ENCODE measurements at places on chromosomes 13 and 19.

- no peak for DNase-seq
These were observed 424.1 kb upstream of the DACH1 start for GRCh38 chr13:72290962-72291681.

- no peak for DNase-seq
These were observed 527.5 kb upstream of the NBEA start for GRCh38 chr13:34414616-34415015.

DNA sequence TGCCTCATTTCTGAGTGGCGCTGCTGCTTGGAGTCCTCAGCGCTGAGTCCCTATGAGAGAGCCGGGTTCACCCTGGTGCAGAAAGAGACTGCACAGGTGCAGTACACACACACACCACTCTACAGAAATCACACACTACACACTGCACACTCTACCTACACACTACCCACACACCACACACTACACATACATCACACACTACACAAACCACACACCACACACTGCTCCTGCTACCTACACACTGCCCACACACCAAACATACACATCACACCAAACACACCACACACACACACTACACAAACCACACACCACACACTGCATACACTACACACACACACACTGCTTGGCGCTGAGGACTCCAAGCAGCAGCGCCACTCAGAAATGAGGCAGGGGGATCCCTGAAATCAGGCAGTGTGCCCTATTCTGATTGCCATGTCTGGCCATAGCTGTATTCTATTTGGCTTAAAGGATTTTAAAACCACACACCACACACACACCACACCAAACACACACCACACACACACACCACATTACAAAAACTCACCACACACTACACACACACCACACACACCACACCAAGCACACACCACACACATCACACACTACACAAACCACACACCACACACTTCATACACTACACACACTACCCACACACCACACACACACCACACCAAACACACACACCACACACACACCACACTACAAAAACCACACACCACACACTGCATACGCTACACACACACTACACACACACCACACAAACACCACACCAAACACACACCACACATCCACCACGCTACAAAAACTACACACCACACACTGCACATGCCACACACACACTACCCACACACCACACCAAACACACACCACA lies 4.9 kb downstream of the MAG start:
- no peak for DNase-seq

DNA sequence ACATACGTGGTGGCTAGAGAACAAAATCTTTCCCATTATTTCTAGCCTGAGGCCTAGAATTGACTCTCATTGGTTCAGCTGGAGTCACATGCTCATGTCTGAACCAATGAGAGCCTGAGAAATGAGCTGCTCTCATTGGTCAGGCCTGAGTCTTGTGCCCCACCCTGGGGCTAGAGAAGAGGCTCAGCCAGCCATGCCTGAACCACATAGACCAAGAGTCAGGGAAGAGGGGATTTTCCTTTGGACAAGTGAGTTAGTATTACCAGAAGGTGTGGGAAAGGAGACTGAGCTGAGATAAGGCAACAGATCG lies 6.9 kb downstream of the FXYD5 start:
- DNase-seq = no peak

GRCh38 chr13:100235311-100235901 lies 146.5 kb downstream of the PCCA start:
- peak; percentile 26 for DNase-seq

DNA sequence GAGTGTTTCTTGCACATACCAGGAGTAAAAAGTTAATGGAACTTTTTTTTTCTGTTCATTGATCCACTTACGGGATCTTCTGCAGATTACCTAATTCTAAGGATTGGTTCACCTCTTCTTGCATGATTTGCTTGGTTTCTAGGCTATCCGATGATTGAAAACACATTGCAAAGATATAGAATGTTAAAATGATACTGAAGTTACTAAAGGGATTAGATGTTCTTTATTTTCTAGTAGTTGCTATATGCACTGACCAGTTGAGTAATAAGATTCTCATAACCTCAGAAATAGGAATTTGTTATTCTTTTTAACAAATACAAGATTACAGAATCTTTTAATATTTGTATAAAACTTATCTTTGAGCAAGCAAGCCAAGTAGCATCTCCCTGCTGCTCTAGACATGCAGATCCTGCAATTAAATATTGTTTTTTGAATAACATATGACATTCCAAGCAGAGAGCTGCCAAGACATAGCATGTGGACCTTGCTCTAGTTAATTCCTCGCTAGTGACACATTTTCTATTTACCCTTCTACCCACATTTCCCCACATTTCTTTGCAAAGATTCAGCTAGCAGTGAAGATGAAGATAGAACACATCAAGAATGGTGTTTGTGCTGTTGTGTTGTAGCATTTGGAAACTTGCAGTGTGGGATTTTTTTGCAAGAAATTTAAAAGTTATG lies 51.7 kb upstream of the RNF113B start:
- DNase-seq = no peak

DNA sequence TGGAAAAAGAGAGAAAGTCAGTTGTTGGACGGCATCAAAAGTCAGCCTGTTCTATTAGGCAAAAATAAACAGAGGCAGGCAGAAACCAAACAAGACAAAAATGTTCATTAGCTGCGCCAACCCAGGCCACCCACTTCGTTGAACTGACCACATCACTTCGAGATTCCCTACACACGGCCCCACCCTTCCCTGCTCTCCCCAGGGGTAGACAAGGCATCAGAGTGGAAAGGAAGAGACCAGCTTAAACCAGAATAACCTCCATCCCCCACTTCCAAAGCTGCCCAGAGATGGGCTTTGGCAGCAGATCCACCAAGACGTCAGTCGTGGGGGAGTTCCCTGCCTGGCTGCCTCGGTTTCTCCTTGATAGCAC lies 204.6 kb upstream of the TSHZ3 start:
- DNase-seq = no peak

GRCh38 chr13:23592596-23592995 lies 22.4 kb downstream of the TNFRSF19 start:
- DNase-seq = no peak

GRCh38 chr19:13615890-13616289 lies 109.6 kb upstream of the CACNA1A start:
- DNase-seq = no peak

- no peak for DNase-seq
These were observed 2.9 kb downstream of the SOX1 start for GRCh38 chr13:112069845-112070251.

- no peak for DNase-seq
These were observed 4.3 kb upstream of the C19orf25 start for GRCh38 chr19:1483131-1483978.

DNA sequence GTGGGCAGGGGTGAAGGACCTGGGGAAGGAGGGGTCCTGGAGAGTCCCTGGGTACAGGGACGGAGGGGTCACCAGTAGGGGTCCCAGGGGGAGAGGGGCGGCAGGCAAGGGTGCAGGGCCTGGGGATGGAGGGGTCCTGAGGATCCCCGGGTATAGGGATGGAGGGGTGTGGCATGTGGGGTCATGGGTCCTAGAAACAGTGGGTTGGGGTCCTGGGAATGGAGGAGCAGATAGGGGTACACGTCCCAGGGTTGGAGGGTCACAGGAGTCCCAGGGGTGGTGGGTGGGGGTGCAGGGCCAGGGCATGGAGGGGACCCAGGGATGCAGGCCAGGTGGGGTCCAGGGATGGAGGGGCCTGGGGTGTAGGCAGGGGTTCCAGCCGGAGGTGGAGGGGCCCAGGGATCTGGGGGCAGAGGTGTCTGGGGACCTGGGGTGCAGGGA lies 1.4 kb downstream of the BTBD2 start:
- DNase-seq = no peak

GRCh38 chr19:30226464-30227011 lies 145.6 kb upstream of the ZNF536 start:
- no peak for DNase-seq

GRCh38 chr19:43784981-43785808 lies 4.4 kb upstream of the KCNN4 start:
- DNase-seq = no peak

- no peak for DNase-seq
These were observed 572.5 kb upstream of the SLC10A2 start for GRCh38 chr13:103638706-103639105.

DNA sequence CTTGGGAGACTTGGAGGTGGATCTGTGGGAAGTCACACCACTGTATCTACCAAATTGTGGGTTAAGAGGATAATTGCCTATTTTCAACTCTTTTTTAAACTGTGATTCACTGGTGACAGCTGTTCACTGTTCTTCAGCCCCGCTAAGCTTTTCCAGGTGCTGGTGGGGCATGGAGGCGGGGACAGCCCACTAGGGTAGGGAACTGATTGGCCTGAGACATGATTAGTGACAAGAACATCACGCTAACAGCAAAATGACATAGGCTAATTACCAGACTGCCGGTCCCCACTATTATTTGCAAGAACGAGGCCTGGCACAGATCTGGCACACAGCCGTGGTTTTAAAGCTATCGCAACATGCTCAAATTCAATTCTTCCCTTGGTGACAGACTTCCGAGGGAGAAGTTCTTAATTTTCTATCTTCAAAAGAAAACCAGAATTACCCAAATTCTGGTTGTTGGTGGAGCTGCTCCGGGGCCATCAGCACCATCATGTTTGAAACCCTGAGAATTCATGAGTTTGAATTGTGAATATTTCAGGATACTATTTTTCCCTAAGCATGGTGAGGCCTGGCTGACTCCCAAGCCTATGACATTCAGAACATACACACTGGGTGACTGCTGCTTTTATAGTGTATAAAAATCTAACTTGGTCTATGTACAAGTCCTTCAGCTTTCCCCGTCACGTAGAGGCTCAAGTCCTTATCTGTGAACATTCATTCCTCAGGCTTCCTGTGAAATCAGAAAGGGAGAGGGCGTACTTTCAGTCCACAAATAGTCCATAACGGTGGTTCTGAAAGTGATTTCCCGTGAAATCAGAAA lies 17.9 kb downstream of the DOCK9 start:
- no peak for DNase-seq

GRCh38 chr13:75915066-75915465 lies 278.9 kb downstream of the LMO7 start:
- no peak for DNase-seq

DNA sequence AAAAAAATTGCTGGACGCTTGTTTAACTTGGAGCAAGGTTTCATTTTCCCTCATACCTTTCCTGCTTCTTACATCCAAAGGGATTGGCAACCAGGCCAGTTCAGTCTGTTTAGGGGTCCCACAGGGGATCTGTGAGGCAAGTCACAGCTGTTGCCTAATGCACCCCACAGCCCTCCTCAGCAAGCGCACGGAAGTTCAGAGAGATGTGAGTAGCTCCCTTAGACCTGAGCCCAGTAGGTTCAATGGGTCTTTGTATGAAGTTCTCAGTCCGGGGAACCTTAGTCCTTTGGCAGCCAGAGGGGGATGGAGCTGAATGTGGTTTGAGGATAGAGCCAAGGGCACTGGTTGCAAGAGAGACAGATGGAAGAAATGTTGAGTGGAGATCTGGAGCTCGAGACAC lies 13.0 kb downstream of the SAMD4B start:
- no peak for DNase-seq

- DNase-seq = no peak
These were observed 6.4 kb downstream of the LYL1 start for GRCh38 chr19:13095934-13096927.

GRCh38 chr19:5627395-5627904 lies 4.6 kb downstream of the SAFB start:
- DNase-seq = no peak

DNA sequence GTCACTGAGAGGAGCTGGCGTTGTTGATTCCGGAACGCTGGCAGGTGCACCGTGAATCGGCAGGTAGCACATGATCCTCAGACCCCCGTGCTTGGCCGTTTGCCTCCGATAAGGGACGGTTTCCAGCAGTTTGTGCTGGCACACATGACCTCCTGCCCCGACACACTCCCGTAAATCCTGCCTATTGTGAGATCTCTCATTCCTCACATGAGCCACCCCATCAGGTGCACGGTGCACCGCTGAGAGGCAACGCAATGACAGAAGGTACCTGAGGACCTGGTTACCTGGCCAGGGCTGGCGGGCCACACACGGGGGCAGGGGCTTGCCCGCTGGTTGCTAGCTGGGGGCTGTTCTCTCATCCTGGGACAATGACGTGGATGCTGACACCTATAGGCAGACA lies 2.1 kb upstream of the ADPRHL1 start:
- no peak for DNase-seq

DNA sequence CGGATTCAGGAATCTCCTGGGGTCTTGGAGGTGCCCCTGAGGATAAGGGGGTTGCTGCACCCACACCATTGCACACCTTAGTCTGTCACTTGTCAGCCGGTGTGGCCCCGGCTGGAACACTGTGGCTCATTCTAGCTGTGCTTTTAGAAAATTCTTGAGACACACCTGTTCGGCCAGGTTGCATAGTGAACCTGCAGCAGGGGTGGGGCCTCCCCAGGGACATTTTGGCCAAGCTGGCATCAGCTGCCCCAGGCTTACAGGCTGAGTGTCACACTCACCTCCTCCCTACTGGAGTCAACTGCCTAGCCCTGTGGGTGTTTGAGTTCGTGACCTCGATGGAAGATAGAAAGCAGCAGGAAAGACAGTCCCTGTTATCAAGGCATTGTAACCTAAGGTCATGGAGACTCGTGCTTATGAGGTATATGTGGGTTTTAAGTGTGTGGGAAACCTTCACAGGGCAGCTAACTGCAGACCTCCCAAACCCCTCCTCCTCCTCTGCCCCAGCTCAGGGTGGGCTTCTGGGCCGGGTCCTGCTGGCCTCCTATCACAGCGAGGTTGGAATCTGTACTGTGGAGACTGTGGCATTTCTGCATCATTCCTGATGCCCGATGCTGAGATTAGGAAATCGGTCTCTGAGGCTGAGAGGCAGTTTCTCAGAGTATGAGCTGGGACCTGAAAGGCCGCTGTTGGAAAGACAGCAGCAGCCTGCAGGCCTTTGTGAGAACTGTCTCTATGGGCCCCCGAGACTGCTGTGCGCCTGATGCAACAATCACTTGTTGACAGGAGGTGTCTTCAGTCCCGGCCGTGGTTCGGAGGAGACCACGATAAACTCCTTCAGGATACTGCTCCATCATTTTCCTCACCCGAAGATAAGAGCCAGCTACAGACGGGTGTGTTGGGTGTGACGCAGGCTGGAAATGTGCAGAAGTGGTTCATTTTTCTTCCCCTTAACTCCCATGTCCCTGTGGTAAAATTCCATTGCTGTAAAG lies 72.2 kb downstream of the ATP11A start:
- DNase-seq = no peak

GRCh38 chr19:14478113-14478545 lies 3.0 kb upstream of the PTGER1 start:
- no peak for DNase-seq

GRCh38 chr19:18464646-18465045 lies 26.7 kb upstream of the ISYNA1 start:
- DNase-seq = no peak

- no peak for DNase-seq
These were observed 65.8 kb upstream of the MED4 start for GRCh38 chr13:48160606-48161278.
